ENCODE measurements at places on chromosomes 5 and 9.

DNA sequence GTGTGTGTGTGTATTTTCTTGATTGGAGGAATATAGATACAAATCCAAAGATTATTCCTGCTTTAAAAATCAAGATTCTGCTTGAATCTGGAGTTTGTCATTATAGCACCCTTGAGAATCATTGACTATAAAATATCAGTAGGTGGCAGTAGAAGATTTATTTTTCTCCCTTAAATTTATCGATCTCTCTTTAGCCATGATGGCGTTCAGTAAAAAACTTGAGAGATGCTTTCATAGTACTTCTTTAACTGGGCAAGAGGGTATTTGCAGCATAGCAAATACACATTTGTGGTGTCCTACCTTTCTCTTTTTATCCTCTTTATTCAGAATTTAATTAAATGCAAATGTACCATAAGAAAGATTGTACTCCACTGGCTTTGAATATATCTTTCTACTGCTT lies 307.7 kb downstream of the ADGRV1 start:
- DNase-seq, result peak; percentile 28

- DNase-seq, result peak; percentile 74
Measured at GRCh38 chr5:172380987-172381643, 73.2 kb downstream of the SH3PXD2B start.

DNA sequence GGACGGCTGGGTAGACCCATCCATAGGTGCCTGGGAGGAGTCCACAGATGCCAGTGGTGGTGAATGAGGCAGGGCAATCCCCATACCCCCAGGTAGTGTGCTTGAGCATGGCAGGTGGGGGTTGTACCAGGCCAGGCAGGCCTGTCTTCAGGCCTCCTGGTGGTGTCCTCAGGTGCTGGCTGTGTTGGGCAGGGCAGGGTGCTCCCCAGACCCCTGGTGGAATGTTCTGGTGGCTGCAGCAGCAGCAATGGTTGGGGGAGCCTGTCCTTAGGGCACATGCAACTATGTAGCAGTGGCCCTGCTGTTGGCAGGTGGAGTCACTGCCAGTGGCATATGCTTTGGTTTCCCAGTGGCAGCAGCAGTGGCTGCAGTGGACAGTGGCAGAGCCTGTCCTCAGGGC lies 10.0 kb downstream of the ALG2 start:
- no peak for DNase-seq

- no peak for DNase-seq
Measured at GRCh38 chr5:131661933-131662332, 26.9 kb upstream of the RAPGEF6 start.

DNA sequence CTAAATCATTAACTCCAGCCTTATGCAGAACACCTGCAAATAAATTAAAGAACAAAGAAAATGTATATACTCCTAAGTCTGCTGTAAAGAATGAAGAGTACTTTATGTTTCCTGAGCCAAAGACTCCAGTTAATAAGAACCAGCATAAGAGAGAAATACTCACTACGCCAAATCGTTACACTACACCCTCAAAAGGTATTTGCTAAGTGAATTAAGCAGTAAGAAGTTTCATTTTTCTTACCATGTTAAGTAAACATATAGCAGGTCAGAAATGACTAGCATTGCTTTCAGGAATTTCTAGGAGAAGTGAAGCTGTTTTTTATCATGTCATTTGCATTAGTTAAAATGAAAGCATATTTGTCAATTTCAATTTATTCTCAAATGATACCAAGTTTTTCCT lies 92.7 kb downstream of the MELK start:
- DNase-seq, result peak; percentile 8

GRCh38 chr5:95923918-95924544 lies 37.6 kb downstream of the ELL2 start:
- no peak for DNase-seq

GRCh38 chr9:95857896-95858295 lies 17.6 kb upstream of the ERCC6L2 start:
- no peak for DNase-seq

DNA sequence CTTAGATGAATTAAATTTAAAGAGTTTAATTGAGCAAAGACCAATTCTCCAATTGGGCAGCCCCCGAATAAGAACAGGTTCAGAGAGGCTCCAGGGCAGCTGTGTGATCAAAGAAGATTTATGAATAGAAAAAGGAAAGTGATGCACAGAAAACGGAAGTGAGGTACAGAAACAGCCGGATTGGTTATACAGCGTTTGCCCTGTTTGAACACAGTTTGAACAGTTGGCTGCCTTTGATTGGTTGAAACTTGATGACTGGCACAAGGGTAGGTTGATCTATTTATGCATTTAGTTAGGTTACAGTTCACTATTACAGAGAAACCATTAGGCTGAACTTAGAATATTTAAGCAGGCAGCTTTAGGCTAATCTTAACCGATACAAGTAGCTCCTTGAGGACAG lies 29.5 kb downstream of the NIM1K start:
- no peak for DNase-seq

DNA sequence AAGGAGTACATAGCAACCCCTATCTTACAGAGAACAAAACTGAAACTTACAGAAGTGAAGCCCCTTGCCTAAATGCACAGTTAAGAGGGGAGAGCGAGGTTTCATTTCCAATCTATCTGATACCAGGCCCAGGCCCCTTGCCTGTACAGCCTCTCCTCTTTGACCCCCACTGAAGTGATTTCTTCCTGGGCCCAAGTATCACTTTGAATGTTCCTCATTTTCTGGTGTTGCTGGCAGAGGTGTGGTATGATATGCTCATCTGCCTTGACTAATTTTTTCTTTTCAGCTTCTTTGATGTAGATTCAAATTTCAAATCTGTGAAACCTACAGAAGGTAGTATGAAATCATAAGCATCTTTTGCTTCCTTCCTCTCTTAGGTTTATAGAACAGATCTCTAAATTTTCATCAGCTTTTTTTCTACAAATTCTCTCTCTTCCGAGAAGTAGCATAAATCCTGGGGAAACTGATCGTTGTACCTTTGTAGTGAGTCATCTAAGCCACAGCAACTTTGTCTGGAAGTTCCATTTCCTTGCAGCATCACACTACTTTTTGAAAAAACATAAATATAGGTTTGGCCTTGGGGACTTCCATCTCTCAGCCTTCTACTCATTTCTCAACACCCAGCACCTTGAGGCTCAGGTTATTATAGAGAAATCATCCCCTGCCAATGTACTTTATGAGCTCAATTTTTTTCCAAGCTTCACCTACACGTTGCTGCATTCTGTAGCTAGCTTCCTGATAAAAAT lies 402.4 kb upstream of the PTGER4 start:
- DNase-seq, result no peak

GRCh38 chr9:131627648-131628458 lies 82.5 kb downstream of the PRRT1B start:
- peak; percentile 87 for DNase-seq
